Parietal lobe (tissue), 2 donors: ENCODE measurements at places on chromosomes 3 and 15. TPM values are rescaled to one million over a fixed set of nuclear protein-coding genes. Genes with fewer than 3 reads are reported as not detected.

Gene TMEM43
- 42.3 TPM for total RNA-seq

Gene RLBP1
- total RNA-seq: 2.2 TPM

Gene ARHGEF26
- total RNA-seq: 11.9 TPM

Gene LMAN1L
- not detected for total RNA-seq

Gene CHCHD6
- total RNA-seq: 49.5 TPM

Gene P3H2
- 4.7 TPM for total RNA-seq

Gene TGM5
- total RNA-seq: not detected

Gene SLCO2A1
- 0.31 TPM for total RNA-seq

Gene CIDEC
- not detected for total RNA-seq

Gene CPEB1
- total RNA-seq: 4.7 TPM

Gene DCBLD2
- total RNA-seq: 45.4 TPM

Gene GOLGA8S
- total RNA-seq: under 0.01 TPM

Gene KIAA1143
- 25.0 TPM for total RNA-seq

Gene FETUB
- total RNA-seq: not detected

Gene XXYLT1
- total RNA-seq: 26.3 TPM

Gene CLEC3B
- 14.7 TPM for total RNA-seq

Gene LYZL4
- not detected for total RNA-seq
